ENCODE measurements at places on chromosomes 5 and 9.

DNA sequence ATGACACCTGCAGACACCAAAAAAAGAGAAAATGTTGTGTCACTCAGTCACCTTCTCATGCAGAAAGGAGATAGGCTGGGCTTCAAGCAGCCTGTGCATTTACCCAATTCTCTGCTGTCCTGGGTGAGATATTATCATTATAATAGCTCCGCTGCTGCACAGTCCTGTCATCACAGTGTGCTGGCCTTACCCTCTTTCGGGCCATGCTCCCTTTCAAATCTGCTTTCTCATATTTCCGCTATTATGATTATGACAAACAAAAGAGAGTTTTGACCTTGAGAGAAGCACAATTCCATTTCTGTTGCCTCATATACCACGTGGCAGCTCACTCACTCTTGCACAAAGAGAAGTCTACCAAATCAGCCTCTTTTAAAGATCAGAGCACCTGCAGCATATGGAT lies 1350.1 kb upstream of the ACO1 start:
- DNase-seq, result no peak

- DNase-seq, result no peak
These were observed 55.1 kb upstream of the SLC1A1 start for GRCh38 chr9:4435197-4435596.

GRCh38 chr5:168301593-168302390 lies 10.3 kb downstream of the WWC1 start:
- no peak for DNase-seq

- DNase-seq, result no peak
These were observed 359.4 kb downstream of the HINT1 start for GRCh38 chr5:130805648-130806047.

DNA sequence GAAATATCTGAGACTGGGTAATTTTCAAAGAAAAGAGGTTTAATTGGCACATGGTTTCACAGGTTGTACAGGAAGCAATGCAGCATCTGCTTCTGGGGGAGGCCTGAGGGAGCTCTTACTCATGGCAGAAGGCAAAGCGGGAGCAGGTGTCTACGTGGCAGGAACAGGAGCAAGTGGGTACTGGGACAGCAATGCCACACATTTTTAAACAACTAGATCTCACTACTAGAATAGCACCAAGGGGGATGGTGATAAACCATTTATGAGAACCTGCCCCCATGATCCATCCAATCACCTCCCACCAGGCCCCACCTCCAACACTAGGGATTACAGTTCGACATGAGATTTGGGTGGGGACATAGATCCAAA lies 47.6 kb upstream of the HOMER1 start:
- no peak for DNase-seq

DNA sequence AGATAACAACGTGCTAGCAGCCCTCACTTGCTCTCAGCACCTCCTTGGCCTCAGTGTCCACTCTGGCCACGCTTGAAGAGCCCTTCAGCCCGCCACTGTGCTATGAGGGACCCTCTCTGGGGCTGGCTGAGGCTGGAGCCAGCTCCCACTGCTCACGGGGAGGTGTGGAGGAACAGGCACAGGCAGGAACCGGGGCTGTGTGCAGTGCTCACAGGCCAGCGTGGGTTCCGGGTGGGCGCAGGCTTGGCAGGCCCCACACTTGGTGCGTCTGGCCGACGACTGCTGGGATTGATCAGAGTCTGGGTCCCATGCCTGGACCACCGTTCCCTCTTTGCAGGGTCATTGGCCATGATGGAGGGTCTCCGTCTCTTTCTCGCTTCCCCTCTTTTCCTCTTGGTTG lies 194.3 kb upstream of the GRAMD2B start:
- DNase-seq, result no peak

DNA sequence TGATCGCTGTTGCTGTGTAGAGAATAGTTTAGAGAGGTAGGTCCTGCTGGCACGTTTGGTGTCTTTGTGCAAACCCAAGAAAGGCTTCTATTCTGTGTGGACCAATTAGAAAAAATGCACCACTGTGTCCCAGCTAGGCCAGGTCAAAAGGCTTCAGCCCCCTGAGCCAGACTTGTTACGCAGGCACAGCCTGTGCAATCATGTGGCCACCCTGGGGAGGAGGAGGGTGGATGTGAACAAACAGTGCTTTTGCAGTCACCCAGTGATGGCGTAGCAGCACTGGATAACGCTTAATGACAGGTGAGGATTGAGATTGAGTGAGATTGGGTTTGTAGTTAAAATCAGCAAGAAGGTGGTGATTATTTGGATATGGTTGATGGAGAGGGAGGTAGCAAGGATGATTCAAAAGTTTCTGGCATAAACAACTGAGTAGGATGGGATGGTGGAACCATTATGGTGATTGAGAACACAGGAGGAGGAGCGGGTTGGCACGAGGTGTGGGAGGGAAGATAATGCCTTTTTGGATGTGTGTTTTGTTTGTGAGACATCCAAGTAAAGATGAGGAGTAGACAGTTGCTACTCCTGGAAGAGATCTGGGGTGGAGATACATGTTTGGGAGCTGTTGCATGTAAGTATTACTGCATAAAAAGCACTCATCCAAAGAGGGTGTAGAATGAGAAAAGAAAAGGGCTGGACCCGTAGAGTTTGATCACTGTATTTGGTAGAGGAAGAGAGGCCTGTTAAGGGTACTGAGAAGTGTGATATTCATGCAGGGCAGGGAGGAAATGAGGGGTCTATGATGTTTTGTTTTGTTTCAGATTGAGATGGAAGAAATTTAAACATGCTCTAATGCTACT lies 6.7 kb downstream of the GCNT1 start:
- no peak for DNase-seq

GRCh38 chr5:128876569-128877382 lies 88.5 kb upstream of the SLC27A6 start:
- DNase-seq, result no peak

DNA sequence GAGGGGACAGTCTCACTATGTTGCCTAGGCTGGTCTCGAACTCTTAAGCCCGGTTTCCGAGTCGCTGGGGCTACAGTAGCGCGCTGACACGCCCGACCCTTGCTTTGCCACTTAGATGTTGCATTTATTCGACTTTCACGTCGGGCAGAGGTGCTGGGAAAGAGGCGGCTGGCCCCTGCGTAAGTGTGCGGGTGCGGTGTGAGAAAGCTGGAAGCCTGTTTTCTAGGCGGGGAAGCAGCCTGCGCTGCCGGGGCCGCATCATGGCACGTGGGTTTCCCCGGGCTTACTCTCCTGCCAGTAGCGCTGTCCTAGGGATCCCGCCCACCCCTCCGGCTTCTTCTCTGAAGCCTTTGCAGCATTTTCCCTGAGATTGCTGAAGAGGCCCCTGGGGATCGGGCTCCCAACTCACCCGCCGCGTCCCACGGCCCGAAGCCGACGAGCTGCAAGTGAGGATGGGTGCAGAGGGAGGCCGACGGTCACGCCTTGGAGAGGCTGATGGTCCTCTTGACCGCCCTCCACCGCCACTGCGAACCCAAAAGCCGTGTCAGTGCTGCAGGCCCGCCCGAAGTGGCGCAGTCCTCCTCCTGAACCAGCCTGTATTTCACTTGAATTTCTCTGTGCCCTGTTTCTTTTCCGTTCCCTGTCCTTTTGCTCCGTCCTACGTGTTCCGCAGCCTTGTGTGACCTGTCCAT lies 5.8 kb upstream of the TRIM41 start:
- DNase-seq, result peak; percentile 50

DNA sequence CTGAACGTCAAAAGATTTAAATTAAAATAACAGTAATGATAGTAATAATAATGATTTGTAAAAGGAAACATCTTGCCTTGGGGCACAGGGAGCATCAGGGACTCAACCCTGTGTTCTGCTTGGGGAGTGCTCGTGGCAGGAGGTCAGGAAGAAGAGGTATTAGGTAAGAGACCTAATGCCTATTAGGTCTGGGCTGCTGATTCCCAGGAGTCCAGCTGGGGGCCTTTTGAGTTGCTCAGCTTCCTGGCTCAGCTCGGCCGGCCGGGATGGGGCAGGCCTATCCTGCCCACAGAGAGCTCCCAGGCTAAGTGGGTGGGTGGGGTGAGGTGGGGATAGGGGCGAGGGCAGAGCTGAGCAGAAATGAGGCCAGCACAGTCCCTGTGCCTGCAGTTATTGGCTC lies 17.5 kb downstream of the LMX1B start:
- DNase-seq, result no peak

DNA sequence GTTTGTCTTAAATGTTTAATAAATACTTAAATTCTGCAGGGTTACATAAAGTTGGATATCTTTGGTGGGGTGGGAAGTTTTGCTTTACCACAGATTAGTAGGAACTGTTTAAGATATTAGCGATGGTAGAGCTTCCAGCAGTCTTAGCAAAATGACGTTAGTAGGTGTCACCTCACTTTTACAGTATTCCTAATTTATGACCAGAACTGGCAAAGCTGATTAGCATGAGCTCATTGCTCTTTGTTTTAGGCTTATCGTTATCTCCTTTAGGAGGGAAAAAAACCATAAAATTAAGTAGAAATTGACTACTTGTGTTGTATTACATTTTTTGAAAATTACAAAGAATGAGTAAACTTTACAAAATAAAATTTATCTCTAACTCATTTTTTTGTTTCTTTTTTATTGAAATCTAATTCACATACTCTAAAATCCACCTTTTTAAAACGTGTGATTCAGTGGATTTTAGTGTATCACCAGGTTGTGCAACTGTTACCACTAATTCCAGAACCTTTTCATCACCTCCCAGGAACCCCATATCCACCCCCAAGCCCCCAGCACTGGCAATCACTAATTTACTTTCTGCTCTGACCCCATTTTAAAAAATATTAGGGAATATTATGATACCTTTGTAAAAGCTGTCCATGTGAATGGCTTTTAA lies 129.5 kb downstream of the TRIO start:
- DNase-seq, result no peak

DNA sequence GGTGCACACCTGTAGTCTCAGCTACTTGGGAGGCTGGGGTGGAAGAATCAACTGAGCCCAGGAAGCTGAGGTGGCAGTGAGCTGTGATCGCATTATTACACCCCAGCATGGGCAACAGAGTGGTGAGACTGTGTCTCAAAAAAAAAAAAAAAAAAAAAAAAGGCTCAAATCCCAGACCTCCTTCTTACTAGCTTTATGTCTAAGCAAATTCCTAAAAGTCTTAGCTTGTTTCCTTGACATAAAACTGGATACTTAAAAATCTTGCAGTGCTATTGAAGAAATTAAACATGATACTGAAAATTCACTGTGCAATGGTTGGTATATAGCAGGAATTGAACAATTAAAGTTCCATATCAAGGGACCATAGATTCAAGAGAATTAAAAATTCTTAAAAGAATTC lies 45.0 kb downstream of the PCDHGC5 start:
- DNase-seq, result no peak

- DNase-seq, result no peak
These were observed 4.0 kb upstream of the BARHL1 start for GRCh38 chr9:132578367-132578932.

DNA sequence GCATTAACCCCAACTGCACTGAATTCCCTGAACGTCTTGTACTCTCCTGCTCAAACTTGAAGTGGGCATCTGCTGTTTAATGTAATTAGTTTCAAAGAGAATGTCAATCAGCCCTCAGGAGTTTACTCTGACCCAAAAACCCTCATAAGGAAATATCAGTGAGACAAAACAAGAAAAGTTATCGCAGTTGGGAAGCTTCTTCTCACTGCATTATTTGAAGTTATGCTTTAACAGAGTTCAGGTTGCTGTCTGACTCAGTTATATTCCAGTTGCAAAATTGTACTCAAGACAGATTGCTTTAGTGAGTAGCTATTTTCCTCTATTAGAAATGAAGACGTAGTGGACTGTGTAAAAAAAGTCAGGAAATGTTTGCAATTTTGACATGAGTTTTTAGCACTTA lies 52.1 kb downstream of the PPIC start:
- DNase-seq, result no peak

DNA sequence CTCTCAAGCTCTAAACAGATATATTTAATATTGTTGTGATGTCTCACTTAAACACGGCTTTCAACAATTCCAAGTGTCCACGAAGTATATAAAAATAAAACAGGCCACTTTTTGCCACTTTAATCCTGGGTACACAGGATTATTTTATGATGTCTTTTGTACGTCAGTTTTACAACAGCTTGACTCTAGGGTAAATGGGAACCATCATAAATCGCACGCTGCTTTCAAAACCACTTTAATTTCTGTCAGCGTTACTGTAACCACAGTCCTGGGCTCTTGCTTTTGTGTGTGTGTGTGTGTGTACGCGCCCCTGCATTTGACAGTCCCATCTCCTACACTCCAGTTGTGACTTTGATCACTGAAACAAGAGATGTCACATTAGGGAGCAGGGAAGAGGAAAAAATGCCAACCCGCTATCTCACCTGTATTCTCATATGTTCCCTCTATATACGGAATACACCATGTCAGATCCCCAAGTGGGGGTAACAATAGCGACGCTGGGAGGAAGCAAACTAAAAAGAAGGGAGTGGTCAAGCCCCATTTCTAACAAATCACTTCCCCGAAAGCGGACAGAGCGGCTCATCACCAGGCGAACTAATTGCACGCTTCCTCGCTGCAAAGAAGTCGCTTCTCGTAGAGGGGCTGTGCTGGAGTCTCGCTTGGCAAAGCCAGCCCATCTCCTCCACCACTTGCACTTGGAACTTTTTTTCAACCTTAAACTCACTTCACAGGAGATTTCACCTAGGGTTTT lies 1.2 kb downstream of the BNC2 start:
- DNase-seq, result no peak

DNA sequence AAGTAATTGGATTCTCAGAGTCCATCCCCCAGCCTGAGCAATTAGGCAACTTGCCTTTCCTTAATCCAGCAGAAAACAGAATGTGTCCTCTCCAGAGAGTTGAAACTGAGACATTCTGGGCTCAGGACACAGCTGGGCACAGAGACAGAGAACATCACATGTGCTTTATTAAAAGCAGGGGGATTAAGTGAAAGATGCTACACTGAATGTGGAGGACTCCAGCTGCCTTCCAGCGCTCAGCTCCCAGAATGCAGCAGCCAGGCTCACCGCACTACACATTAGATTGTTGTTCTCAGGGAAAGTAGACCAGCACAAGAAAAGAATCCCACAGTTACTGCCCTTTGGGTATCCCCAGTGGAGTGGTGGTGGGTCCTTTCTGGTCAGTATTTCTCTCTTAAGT lies 141.6 kb upstream of the IL12B start:
- no peak for DNase-seq

GRCh38 chr9:112334432-112334841 lies 1.0 kb upstream of the PTBP3 start:
- no peak for DNase-seq

GRCh38 chr9:131641618-131642495 lies 96.5 kb downstream of the PRRT1B start:
- DNase-seq, result no peak

- no peak for DNase-seq
These were observed 22.4 kb upstream of the PLPP1 start for GRCh38 chr5:55557123-55557522.

DNA sequence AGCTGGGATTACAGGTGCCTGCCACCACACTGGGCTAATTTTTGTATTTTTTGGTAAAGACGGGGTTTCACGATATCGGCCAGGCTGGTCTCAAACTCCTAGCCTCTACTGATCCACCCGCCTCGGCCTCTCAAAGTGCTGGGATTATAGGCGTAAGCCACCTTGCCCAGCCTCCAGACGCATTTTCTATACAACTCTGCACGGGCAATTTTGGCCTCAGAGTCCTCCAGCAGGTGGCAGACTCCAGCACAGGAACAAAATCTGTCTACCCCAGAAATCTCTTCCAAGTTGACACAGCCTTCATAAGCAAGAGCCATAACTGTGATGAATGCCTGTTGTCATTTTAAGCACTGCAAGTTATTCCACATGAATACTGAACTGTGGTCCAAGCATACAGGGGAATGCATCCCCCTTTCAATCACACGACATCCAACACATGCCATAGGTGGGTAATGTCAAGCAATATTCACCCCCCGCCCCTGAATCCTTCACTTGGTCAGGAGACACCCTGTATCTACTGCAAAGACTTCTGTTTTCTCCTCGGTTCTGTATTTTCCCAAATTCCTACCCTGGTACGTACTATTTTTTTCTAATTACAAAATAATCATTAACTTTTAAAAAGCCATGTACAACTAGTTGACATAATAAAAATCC lies 50.8 kb downstream of the ALDH7A1 start:
- DNase-seq, result peak; percentile 8
